CD4-positive, alpha-beta T cell (primary cell): ENCODE measurements at places on chromosomes 1 and 21.
A peak's percentile ranks its signal among the peaks of the same experiment; 100 is the strongest.

- no peak for DNase-seq
These were observed 83.1 kb upstream of the SOD1 start for GRCh38 chr21:31576428-31576827.

DNA sequence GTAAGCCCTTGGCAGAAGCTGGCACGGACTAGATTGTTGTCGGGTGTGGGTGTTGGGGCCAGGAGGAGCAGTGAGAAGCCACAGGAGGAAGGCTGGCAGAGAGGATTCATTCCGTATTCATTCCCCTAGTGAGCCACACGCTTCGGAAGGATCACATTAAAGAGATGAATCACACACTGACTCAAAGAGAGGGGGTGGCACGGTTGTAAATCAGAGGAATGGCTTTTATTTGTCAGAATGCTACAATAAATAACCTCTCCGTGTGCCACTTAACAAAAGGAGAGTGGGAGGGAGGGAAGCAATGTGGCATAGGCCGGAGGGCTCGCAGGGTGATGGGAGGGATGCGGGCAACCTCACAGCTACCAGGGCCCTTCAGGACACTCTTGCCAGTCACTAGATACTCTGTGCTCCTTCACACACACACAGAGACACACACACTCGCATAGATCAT lies 135.5 kb downstream of the HIVEP3 start:
- no peak for DNase-seq

- peak; percentile 33 for DNase-seq
These were observed 37.3 kb upstream of the IL10 start for GRCh38 chr1:206809504-206810084.

DNA sequence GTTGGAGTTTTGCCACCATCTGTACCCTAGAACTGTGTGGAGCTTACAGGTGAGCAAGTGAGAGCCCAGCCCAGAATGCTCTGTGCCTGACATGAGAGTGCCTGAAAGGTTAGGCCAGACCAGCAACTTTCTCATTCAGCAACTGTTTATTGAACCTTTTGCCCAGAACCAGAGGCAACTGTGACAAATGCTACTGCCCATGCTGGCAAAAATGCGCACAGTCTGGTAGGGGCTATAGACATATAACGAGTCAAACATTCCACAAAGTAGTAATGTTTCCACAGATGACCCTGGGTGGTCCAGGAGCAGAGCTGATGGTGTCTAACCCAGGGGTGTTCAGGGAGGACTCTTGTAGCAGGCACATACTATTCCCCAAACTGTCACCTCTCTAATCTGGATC lies 56.0 kb upstream of the GCLM start:
- no peak for DNase-seq

- DNase-seq, result no peak
These were observed 55.6 kb downstream of the PTPRF start for GRCh38 chr1:43586136-43586731.

DNA sequence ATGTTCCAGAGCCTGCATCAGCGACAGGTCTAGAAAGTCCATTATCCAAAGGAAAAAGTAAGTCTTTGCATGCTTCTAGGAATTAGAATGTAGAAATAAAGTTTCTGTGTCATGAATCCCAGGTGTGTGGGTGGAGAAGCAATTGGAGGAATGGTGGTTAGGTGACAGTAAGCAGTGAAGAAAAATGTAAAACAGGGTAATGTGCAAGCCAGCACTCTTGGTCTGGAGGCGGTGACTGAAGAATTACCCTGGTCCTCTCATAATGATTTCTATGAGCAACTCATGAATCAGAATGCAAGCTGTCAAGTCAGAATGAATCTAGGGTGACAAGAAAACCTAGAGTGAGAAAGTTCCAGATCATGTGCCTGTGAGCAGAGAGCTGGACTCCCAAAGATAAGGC lies 33.6 kb downstream of the PLPPR4 start:
- DNase-seq, result no peak

DNA sequence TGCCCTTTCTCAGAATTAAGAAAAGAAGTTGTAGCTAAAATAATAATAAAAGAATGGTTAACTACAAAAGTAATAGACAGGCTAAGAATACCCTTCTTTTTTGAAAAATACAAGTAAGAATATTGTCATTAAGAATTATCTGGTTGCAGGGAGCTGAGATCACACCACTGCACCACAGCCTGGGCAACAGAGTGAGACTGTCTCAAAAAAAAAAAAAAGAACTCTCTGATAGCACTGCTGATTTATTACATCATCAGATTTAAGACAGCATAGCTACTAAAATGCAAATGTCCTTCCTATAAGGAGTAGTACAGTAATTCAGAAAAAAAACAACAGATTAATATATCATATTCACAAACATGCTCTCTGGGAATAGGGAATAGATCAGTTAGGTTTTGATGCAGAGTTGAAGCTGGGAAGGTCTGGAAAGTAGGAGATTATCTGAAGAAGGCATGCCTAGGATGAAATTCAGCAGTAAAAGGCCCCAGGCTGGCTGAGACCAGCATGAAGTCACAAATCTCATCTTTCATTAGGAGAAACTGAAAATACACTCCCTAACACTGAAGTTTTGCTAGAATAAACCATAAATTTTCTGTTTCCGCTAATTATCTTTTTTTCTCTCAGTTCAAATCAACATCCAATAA lies 30.7 kb upstream of the ANGPTL1 start:
- DNase-seq, result no peak

DNA sequence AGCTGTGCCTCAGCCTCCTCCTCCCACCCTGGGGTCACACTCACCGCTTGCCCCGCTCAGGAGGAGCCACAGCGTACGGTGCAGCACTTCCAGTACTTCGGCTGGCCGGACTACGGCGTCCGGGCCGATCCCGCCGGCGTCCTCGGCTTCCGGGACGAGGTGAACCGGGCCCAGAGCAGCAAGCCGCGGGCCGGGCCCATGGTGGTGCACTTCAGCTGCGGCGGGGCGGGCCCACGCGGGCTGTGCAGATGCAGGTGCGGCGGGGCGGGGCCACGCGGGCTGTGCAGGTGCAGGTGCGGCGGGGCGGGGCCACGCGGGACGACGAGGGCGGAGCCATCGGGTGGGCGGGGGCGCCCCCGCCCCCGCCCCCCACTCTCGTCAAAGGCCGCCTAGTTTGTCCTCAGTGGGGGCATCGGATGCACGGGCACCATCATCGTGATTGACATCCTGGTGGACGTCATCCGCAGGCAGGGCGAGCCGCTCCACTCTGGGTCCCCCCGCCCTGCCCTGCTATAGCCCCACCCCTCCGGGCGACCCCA lies 5.5 kb downstream of the RNF223 start:
- peak; percentile 81 for DNase-seq

DNA sequence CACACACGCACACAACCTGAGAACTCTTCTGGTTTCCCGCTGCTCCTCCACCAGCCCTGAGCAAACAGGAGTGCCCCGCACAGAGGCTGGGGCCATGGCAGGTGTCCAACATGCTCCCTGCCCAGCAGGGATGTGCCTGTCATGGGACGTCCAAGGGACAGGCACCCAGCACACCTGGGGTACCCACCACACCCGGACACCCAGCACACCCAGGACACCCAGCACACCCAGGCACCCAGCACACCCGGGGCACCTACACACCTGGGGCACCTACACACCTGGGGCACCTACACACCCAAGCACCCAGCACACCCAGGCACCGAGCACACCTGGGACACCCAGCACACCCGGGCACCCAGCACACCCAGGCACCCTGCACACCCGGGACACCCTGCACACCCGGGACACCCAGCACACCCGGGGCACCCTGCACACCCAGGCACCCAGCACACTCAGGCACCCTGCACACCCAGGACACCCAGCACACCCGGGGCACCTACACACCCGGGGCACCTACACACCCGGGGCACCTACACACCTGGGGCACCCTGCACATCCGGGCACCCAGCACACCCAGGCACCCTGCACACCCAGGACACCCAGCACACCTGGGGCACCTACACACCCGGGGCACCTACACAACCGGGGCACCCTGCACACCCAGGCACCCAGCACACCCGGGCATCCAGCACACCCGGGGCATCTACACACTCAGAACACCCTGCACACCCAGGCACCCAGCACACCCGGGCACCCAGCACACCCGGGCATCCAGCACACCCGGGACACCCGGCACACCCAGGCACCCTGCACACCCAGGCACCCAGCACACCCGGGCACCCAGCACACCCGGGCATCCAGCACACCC lies 37.9 kb downstream of the UBE2G2 start:
- no peak for DNase-seq

GRCh38 chr1:210446479-210446878 lies 117.8 kb downstream of the HHAT start:
- DNase-seq, result peak; percentile 70
